Stimulated activated naive CD8-positive, alpha-beta T cell treated with anti-CD3 and anti-CD28 coated beads, Interleukin-15, amount 100 ng/mL, for 72 hours (primary cell): ENCODE measurements at places on chromosomes 4 and X.
A peak's percentile ranks its signal among the peaks of the same experiment; 100 is the strongest.

DNA sequence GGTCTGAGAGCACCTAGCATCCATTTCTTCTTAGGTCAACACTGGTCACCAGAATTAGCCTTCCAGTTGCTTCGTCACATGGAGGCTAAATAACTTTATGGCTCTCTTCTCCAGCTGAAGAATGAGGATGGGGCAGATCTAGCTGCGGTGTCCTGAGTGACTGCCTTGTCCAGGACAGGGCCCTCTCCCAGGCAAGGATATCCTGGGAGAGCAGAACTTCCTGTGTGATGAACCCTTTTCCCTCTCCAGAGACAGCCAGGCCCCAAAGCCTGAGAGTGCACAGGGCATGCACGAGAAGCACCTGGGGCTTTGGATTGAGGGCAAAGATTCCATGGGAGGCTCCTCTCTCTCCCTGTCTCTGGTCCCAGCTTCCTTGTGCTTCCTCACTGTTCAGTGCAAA lies 108.2 kb upstream of the MAMLD1 start:
- no peak for DNase-seq

- no peak for DNase-seq
Observed at GRCh38 chr4:163331629-163332376, 593 bp downstream of the NPY1R start.

GRCh38 chr4:6710996-6711395 lies 1.3 kb upstream of the MRFAP1L1 start:
- DNase-seq = no peak

GRCh38 chrX:77597511-77597910 lies 150.3 kb downstream of the FGF16 start:
- DNase-seq = no peak

GRCh38 chr4:152535360-152535902 lies 461 bp downstream of the FBXW7 start:
- DNase-seq = peak; percentile 33

- DNase-seq = no peak
Observed at GRCh38 chr4:41427306-41427882, 110.6 kb upstream of the LIMCH1 start.

GRCh38 chr4:130025701-130026100 lies 929.7 kb downstream of the C4orf33 start:
- no peak for DNase-seq
